Aorta (tissue), 5 donors: ENCODE measurements at places on chromosomes 12 and 14. TPM values are rescaled to one million over a fixed set of nuclear protein-coding genes. Genes with fewer than 3 reads are reported as not detected.

The A2ML1 gene
- total RNA-seq: 0.06 TPM

The CABP1 gene
- total RNA-seq: 3.0 TPM

The OLR1 gene
- total RNA-seq: 9.3 TPM

The ACRBP gene
- total RNA-seq: 5.2 TPM

The TEX52 gene
- not detected for total RNA-seq

The MSI1 gene
- 1.3 TPM for total RNA-seq

The PRIMA1 gene
- 8.9 TPM for total RNA-seq

The TBC1D30 gene
- 4.1 TPM for total RNA-seq

The SLC24A4 gene
- total RNA-seq: 2.9 TPM

The HAL gene
- total RNA-seq: 1.4 TPM

The AQP2 gene
- 0.21 TPM for total RNA-seq

The REP15 gene
- total RNA-seq: 4.3 TPM

The KLHL33 gene
- total RNA-seq: 0.39 TPM

The NTS gene
- not detected for total RNA-seq

GRCh38 chr12:81610955-81611889 is 147.9 kb downstream of the PPFIA2 start:
- H3K27ac ChIP-seq: no peak overlapping the region
- H3K36me3 ChIP-seq: no peaks in the 10 kb centered on the region
- DNase-seq: no peak
- no peaks in the 10 kb centered on the region for H3K4me1 ChIP-seq
- no peaks in the 10 kb centered on the region for H3K27me3 ChIP-seq
- no peak overlapping the region for H3K4me3 ChIP-seq

- H3K4me3 ChIP-seq: no peak overlapping the region
- no peak for DNase-seq
- H3K4me1 ChIP-seq: no peaks in the 10 kb centered on the region
- no peak overlapping the region for H3K27ac ChIP-seq
These were observed 7.3 kb upstream of the TCHP start for GRCh38 chr12:109892748-109893147.

GRCh38 chr14:93655078-93655750 is 133.1 kb downstream of the PRIMA1 start:
- no peak overlapping the region for H3K27ac ChIP-seq
- H3K36me3 ChIP-seq: no peaks in the 10 kb centered on the region
- DNase-seq: no peak
- H3K27me3 ChIP-seq: no peaks in the 10 kb centered on the region

DNA sequence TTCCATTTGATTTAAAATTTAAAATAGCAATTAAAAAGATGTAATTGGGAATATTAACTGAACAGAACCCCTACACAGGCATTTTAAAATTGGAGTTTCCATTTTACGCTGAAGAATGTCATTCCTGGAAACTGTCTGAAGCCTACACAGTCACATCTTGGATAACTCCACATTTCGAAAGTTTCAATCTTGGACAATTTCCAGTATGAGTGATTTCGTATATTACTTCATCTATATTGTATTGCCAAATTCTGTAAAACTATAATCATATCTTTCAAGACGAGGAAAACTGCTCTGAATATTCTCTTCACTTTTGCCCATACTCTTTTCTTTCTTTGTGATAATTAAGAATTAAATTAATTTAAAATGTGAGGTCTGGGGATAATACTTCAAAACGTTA is 194.2 kb upstream of the ABCD2 start:
- H3K27me3 ChIP-seq: no peaks in the 10 kb centered on the region
- H3K4me3 ChIP-seq: no peak overlapping the region
- no peak overlapping the region for H3K27ac ChIP-seq
- H3K4me1 ChIP-seq: no peaks in the 10 kb centered on the region
- DNase-seq: no peak

- no peaks in the 10 kb centered on the region for H3K27me3 ChIP-seq
- H3K4me3 ChIP-seq: no peak overlapping the region
- H3K36me3 ChIP-seq: no peaks in the 10 kb centered on the region
- DNase-seq: no peak
- H3K27ac ChIP-seq: no peak overlapping the region
These were observed 154.0 kb upstream of the NUDT4 start for GRCh38 chr12:93223440-93224426.

DNA sequence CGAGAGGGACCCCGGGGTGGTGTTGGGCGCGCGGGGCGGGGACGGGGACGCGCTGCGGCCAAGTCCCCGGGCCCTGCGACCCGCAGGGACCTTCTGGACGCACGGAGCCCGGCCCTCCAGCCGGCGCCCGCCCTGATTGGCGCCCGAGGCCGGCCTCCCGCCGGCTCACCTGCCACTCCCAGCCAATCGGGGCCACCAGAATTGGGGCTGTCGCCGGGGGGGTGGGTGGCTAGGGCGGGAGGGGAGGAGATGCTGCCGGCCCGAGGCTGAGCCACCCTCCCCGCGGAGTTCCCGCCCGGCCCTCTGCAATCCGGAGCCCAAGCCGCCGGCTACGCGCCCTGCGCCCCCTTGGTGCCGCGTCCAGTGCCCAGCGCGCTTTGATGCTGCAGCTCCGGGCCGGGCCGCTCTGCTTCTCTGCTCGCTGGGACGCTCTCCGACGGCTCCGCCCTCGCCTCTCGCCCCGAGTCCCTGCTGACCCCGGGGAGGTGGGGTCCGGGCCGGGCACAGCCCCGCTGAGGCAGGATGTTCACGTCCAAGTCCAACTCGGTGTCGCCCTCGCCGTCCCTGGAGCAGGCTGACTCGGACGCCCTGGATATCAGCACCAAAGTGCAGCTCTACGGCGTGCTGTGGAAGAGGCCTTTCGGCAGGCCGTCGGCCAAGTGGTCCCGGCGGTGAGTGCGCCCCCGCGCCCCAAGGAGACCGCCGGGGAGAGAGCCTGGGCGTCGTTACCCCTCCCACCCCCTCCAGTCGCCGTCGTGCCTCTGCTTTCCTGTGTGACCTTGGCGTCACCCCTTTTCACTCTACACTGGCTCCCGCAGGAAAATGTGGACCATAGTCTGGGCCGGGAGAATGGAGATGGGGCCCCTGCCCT is at the start of gene PLEKHD1:
PLEKHD1 (plus strand) TSS at position 285 of the 871 bp plus-strand sequence; CDS start at position 523, 238 bp downstream.
- H3K36me3 ChIP-seq: no peaks in the 10 kb centered on the region
- H3K27me3 ChIP-seq: no peaks in the 10 kb centered on the region
- H3K27ac ChIP-seq: no peak within 1 kb of the TSS
- H3K4me3 ChIP-seq: no peak within 1 kb of the TSS

DNA sequence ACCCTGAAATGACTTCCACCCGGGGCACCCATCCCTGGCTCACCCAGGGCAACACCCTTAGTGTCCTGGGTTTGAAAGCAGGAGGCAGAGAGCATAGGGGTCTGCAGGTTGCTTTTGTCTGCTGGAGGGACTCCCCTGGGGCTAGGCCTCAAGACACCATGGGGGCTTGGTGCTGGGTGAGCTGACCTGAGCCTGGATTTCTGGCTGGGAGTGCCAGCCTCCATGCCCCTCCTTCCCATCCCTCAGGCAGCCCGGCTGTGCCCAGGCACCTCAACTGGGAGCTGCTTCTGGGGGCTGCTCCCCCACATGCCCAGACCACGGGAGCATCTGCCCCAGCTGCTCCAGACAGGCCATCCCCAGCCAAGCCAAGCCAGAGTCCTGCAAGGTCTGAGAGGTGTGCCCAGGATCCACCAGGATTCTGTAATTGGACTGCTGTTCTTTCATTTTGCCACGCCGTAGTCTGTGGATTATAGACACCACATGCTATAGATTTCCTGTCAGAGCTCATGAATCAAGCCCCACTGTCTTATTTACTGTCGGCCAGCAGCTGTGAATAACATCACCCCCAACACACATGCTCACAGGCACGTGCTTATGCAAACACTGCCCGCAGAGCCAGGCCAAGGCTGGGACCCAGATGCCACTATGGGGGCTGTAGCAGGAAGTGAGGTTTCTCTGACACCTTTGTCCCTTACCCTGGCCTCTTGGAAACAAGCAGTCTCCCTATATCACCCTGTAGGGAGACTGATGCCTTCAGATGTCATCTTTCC is 29.4 kb upstream of the ESRRB start:
- no peak overlapping the region for H3K4me3 ChIP-seq
- H3K27ac ChIP-seq: no peak overlapping the region
- DNase-seq: peak; percentile 42

GRCh38 chr12:5889381-5890047 is 55.5 kb downstream of the ANO2 start:
- no peaks in the 10 kb centered on the region for H3K4me1 ChIP-seq
- H3K4me3 ChIP-seq: no peak overlapping the region
- no peak for DNase-seq
- no peak overlapping the region for H3K27ac ChIP-seq
- H3K36me3 ChIP-seq: no peaks in the 10 kb centered on the region

- no peak for DNase-seq
- no peaks in the 10 kb centered on the region for H3K4me1 ChIP-seq
- no peak overlapping the region for H3K27ac ChIP-seq
- H3K36me3 ChIP-seq: no peaks in the 10 kb centered on the region
These were observed 148.9 kb downstream of the PPM1H start for GRCh38 chr12:62785941-62786559.

GRCh38 chr12:121512561-121512960 is 68.3 kb downstream of the KDM2B start:
- H3K27ac ChIP-seq: no peak overlapping the region
- H3K27me3 ChIP-seq: no peaks in the 10 kb centered on the region
- DNase-seq: no peak
- no peak overlapping the region for H3K4me3 ChIP-seq

- no peak overlapping the region for H3K4me3 ChIP-seq
- H3K27ac ChIP-seq: no peak overlapping the region
These were observed 16.8 kb upstream of the FOS start for GRCh38 chr14:75261820-75262219.

- DNase-seq: no peak
- no peaks in the 10 kb centered on the region for H3K27me3 ChIP-seq
- H3K4me3 ChIP-seq: no peak overlapping the region
- no peak overlapping the region for H3K27ac ChIP-seq
These were observed 11.0 kb downstream of the WDR20 start for GRCh38 chr14:102150744-102151143.

- H3K4me1 ChIP-seq: no peaks in the 10 kb centered on the region
- no peak overlapping the region for H3K27ac ChIP-seq
- H3K36me3 ChIP-seq: no peaks in the 10 kb centered on the region
These were observed 27.5 kb upstream of the IRF2BPL start for GRCh38 chr14:77055981-77056380.
